ENCODE measurements at places on chromosomes 16 and 17. TPM values are rescaled to one million over a fixed set of nuclear protein-coding genes. Genes with fewer than 3 reads are reported as not detected.
A peak's percentile ranks its signal among the peaks of the same experiment; 100 is the strongest.

- peak; percentile 17 for DNase-seq
Measured at GRCh38 chr17:63116967-63117830, 151.2 kb downstream of the TANC2 start.

DNA sequence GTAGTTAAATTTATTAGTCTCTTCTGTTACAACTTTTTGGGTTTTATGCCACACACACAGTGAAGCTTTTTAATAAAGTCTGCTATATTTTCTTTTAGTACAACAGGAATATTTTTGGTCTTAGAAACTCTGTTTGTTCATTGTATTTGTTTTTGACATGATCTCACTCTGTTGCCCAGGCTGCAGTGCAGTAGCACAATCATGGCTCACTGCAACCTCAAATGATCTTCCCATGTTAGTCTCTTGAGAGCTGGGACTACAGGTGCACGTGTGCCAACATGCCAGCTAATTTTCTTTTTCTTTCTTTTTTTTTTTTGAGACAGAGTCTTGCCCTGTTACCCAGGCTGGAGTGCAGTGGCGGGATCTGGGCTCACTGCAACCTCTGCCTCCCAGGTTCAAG is 27.1 kb downstream of the PPM1D start:
- no peak for DNase-seq

DNA sequence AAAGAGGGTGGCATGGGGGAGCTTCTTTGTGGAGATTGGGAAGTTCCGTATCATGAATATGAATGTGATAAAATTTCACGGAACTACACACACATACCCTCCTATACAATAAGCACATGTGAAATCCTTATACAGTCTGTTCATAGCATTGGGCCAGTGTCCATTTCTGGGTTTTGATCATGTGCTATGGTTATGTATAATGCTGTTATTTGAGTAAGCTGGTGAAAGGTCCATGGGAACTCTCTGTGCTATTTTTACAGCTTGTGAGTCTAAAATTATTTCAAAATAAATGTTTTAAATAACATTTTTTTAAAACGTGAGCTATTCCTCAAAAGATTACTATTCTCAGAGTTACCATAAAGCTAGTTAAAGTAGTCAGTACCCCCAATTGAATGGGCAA is 205.2 kb upstream of the CACNG5 start:
- DNase-seq, result no peak

GRCh38 chr16:31107465-31107867 is 720 bp upstream of the BCKDK start:
- no peak for DNase-seq

- DNase-seq, result no peak
Measured at GRCh38 chr16:51876934-51877333, 670.0 kb downstream of the TOX3 start.

GRCh38 chr16:56742030-56742984 is 12.4 kb downstream of the NUP93 start:
- no peak for DNase-seq

GRCh38 chr17:43695970-43696865 is 34.5 kb upstream of the MEOX1 start:
- no peak for DNase-seq

- no peak for DNase-seq
Measured at GRCh38 chr17:51610155-51610554, 349.8 kb downstream of the UTP18 start.

GRCh38 chr16:80986557-80986956 is 20.1 kb downstream of the CMC2 start:
- no peak for DNase-seq

GRCh38 chr16:19680881-19681340 is 37.1 kb downstream of the KNOP1 start:
- DNase-seq, result no peak

Gene MYH2
- not detected for total RNA-seq

Gene SP2
- total RNA-seq, result 6.5 TPM

Gene MYH13
- not detected for total RNA-seq

Gene KRTAP29-1
- total RNA-seq, result not detected

Measured in HT-29 (cell line).